ENCODE measurements at places on chromosomes 6 and 20. TPM values are rescaled to one million over a fixed set of nuclear protein-coding genes. Genes with fewer than 3 reads are reported as not detected.

DNA sequence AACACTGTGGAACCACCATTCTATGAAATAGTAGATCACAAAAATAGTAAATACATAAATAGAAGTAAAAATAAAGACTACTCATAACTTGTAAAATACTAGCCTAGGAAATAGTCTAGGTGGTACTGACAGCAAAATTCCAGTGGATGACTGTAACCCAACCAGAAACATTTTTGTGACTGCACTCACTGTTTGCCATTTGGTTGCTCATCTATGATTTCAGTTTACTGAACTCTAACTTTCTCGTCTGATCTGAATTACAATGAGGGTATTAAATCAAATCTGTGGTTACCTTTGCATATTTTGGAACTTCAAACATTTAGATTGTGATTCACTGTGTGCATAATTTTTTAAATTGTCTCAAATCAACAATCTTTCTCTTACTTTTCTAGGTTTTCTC is 151.1 kb downstream of the KHDC1L start:
- DNase-seq, result no peak

The FAM229B gene
- 43.5 TPM for total RNA-seq

- DNase-seq, result no peak
These were observed 5.4 kb downstream of the OR2H2 start for GRCh38 chr6:29590218-29590808.

The TXLNB gene
- 135 TPM for total RNA-seq

Measured in cardiac septum (tissue), 1 donor.